ENCODE measurements at places on chromosomes 6 and 20.

GRCh38 chr20:45450097-45450818 is 19.3 kb upstream of the WFDC2 start:
- DNase-seq, result no peak

DNA sequence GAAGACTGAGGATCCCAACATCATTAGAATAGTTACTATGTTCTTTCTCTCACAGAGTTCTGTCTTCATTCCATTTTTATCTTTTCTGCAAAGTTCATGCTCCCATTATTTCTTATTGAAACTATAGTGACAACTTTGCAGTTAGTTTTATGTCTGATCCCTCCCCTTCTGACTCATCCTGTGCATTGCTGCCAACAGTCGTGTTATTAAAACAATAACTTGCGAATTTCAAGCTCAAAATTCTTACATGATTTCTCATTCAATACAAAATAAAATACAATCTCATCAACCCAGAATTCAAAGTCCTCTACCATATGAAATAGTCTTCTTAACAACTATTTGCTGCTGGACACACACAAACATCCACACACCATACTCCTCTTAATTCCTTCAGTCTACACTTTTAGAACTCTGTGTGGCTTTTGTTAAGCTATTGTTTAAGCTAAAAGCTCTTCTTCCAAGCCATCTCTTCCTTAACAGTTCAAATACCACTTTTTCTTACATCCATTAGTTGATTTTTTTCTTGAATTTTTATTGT is 261.4 kb upstream of the IRAK1BP1 start:
- no peak for DNase-seq

DNA sequence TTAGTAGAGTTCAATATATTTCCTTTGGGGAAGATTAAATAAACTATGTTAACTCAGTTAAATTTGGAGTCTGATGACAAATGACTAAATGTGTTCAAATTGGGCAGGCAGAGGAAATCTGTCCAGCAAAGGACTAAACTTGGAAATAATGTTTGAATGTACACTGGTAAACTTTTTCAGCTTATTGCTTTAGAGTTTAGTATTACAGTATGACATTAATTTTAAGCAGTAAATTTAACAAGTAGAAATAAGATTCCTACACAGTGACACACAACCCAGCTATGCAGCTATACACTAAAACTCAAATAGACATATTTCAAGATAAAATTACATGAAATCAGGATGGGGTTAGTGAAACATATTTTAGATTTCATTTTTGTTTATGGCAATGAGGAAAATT is 42.6 kb upstream of the HDGFL1 start:
- no peak for DNase-seq

DNA sequence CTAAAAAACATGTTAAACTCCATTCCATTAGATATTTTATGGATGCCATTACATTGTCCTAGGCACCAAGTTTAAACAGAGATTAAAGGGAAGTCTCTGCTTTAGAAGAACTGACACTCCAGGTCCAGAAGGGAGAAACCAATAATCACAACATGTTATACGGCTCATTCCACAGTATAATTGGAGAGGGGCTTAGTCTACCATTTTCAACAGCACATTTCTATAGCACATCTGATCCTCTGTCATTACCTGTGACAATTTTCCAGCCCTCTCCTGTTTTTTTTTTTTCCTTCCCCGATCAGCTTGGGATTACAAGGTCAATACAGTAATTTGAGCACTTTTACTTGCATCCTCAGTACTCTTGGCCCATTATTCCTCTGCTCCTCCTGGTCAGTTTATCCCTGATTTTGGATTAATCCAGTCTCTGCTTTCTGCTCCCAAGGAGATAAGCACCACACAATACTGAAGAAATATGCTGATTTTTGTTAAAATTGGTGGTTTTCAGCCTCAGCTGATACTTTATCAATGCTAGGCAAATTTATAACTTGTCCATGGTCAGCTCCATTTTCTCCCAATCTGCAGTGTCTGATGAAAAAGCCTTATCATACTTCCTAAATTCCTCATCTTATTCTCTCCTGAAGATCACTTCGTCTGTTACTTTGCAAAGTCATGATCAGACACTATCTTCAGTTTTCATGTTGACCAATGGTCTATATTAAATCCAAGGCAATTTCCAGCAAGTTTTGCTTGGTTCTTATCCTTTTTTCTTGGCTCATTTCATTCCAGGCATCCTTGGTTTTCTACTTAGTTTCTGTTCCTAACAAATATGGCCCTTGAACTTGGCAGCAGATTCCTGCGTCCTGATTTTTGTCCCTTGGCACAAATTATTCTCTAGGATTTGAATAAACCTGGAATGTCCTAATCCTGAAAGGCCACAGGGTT is 30.8 kb upstream of the SYNCRIP start:
- DNase-seq, result no peak

- DNase-seq, result no peak
These were observed 14.4 kb downstream of the KCNQ5 start for GRCh38 chr6:72636215-72636614.

DNA sequence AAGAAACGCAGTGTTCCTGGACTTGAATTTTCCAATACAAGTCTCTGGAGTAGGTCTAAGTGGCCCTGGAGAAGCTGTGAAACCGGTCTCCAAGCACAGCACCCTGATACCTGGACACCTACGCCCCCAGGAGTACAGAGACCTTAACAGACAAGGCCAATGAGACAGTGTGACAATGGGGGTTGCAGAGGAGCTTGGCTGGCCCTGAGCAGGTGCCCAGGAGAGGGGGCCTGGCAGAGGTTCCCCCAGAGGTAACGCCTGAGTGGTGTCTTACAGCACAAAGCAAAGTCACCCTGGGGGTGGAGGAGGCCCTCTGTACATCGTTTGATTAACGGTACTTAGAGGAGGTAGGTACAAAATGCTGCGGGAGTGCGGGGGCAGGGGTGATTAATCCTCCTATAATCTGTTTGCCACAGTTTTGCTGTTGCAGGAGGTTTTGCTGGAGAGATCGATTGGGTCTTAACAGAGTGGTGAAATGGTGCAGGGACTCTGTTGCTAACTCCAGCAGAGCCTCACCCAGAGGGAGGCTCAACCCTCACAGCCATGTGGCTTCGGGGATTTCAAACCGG is 37.3 kb upstream of the APCDD1L start:
- no peak for DNase-seq

DNA sequence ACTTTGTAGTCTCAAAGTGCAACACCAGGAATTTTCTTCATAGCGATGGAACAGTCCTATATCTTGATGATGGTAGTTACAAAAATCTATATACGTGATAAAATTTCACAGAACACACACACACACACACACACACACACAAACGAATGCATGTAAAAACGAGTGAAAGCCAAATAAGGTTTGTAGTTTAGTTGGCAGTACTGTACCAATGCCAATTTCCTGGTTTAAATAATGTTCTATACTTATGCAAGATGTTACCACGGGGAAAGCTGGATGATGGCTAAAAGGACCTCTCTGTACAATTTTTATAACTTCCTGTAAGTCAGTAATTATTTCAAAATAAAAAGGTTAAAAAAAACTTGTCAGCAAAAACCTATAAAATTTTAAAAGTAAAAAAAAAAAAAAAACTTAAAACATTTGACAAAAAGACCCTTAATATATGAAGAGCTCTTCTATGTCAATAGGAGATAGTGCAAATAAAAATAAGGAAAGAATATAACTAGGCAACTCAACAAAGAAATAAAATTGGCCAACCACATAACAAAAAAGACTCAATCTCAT is 37.6 kb downstream of the PDSS2 start:
- DNase-seq, result no peak

- DNase-seq, result no peak
These were observed 1.7 kb upstream of the GMPR start for GRCh38 chr6:16236631-16237199.

GRCh38 chr20:59912609-59913008 is 20.8 kb downstream of the SYCP2 start:
- no peak for DNase-seq

GRCh38 chr20:37928996-37929682 is 26.2 kb downstream of the VSTM2L start:
- no peak for DNase-seq

DNA sequence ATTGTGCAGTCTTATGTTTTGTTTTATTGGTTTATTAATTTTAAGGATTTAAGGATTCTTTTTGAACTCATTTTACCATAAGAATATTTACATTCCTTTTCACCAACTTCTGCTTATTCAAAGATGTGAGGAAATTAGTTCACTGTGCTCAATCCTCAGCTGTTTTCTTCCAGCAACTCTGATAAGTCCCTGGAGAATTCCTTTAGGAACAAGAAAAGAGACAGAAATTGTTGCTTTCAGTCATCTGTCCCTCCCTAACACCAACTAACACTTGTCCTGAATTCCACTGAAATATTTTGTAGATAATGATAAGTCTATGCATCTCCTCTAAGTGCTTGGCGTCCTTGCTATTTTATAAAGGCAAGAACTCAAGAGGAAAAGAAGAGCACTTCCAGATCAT is 334.8 kb upstream of the MARCKS start:
- no peak for DNase-seq

DNA sequence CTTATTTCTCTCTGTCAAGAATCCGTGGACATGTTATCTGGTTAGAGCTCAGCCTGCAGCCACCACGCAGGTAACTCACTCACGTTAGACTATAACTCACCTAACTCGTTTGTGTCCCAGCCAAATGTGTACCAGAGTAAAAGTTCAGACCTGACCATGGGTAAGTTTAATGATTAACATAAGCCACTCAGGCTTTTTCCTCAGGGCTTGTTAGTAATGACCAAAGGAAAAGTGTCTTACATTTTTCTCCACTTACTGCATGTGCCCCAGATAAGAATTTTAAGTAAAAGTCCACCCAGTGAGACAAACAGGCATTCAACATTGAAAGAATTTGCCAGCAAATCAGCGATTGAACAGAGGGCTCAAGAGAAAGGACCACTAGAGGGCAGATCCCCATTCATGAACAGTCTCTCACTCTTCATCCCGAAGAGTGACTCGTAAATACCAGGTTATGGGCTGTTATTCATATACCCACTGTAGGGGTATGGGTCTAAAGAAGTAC is at the start of gene PKHD1:
Gene PKHD1, minus strand, starts transcription at position 116 of the 502 bp plus-strand sequence. CDS start 2,680 bp downstream, outside the sequence.
- no peak for DNase-seq

- no peak for DNase-seq
These were observed 74.8 kb downstream of the JARID2 start for GRCh38 chr6:15320693-15321092.

DNA sequence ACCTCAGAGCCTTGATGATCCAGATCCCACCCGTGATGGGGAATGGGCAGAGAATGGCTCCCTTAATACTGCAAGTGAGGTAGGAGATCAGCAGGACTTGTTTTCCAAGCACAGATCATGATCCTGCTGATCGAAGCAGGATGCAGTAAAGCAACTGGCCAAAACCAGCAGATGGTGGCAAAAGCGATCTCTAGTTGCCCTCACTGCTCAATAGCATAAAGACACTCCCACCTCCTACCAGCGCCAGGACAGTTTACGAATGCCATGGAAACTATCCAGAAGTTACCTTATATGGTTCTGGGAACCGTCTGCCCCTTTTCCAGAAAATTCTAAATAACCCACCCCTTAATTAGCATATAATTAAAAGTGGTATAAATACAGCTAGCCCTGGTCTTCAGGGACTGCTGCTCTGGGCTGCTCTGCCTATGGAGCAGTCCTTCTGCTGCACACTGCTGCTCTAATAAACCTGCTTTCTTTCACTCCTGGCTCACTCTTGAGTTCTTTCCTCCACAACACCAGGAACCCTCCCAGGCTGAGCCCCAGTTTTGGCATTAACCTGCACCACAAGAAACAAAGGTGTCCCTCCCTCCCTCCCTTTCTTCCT is 415.8 kb downstream of the PREX1 start:
- DNase-seq, result no peak

GRCh38 chr20:59559863-59560262 is 44.5 kb upstream of the PHACTR3 start:
- DNase-seq, result no peak

- no peak for DNase-seq
These were observed 75.6 kb upstream of the SLC22A23 start for GRCh38 chr6:3532296-3532916.

GRCh38 chr6:70222439-70222749 is 80.5 kb downstream of the COL9A1 start:
- no peak for DNase-seq

DNA sequence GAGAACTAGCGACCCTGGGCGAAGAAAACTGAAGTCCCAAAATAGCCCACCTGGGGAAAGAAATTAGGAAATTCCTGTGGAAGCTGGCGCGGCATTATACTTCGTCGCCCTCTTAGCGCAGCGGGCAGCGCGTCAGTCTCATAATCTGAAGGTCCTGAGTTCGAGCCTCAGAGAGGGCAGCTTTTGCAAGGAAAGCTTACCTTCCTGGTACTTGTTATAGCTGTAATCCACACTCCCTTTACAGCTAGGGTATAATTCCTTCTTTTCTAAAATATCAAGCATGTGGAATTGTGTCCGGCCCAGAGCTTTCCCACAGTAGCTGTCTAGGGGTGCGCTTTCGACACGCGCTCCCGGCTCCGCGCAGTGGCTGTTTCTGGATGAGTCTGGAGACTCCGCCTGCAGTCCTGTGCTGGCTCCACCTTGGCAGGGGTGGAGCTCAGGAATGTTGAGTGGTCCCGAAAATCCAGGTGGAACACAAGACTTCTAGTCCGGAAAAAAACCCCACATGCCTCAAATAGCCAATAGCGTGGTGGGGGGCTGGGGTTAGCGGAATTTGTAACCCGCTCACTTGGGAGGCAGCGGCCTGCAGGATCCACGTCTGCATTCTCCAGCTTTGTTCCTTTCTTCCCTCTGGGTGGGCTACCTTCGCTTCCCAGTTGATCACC is 83.7 kb upstream of the ZNF322 start:
- peak; percentile 27 for DNase-seq

- no peak for DNase-seq
These were observed 796 bp upstream of the TUBB start for GRCh38 chr6:30719356-30719755.

DNA sequence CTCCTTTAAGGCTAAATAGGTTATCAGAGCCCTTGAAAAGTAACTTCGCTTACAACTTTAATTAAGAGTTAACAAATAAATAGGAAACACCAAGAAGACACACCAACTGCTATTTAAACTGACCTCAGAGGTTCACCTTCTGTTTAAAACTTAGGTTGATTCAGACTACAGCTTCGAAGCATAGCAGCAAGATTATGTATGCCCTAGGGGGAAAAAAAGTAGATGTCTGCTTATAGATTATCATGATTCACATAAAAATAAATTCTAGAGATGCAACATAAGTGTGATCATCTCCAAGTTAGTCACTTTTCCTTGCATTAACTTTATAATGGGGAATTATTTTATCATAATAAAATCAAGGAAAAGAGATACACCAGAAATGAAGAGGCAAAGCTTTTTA is 8.9 kb downstream of the PNISR start:
- DNase-seq, result no peak

GRCh38 chr6:163634211-163635171 is 220.0 kb downstream of the QKI start:
- no peak for DNase-seq

- DNase-seq, result no peak
These were observed 7.9 kb upstream of the SIRPA start for GRCh38 chr20:1887321-1887720.

- no peak for DNase-seq
These were observed 46.0 kb upstream of the TAGAP start for GRCh38 chr6:159090530-159091480.

All from AG09309 (cell line).